ENCODE measurements at places on chromosomes 2 and 18.

DNA sequence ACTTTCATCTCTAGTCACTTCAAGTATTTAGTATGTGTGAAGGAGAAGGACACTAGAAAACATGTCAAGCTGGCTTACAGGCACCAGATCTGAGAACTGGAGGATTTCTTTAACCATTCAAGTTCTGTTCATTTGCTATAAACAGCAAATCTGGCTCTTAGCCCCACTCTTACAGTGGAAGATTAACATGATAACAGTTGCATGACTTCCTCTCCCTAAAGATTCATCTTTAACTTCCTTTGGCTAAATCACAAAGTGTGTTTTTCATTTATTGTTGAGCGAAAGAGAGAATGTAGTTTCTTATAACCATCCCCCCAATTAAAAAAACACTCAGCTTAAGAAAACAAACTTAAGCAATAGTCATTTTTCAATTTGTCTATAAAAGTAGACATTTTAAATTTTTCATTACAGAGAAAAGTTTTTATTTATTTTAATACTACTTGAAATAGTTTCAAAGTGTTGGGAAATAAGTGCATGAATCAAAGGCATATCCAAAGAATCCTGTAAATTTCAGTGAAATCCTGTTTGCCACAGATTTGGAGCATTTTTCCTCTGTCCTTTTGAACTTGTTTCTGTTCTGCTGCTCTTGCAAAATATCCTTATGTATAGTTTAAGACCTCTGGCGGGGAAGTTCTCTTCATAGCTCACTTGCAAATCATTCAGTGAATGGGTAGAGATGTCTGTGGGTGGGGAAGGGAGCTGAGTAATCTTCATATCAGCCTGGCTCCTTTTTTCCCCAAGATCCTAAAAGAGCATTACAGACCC, 241.0 kb upstream of the RBBP8 start:
- no peak for DNase-seq

DNA sequence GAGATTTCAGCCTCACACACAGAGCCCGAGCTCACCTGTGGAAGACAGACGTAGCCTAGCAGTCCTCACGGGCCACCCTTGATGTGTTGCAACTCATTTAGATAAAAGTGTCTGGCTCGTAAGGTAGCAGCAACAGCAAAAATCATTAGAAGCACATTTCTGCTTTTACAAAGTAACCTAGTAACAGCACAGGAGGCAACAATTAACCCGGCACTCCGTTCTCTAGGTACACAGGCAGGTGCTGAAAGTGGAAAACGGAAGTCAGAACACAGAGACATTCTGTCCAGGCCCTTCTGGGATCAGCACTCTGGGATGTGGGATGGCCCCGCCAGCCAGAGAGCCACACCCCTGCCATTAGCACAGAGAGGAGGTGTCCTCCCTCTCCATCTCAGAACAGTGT, 99.3 kb downstream of the KLHL29 start:
- no peak for DNase-seq

GRCh38 chr2:149441255-149441654, 110.9 kb downstream of the LYPD6 start:
- no peak for DNase-seq

DNA sequence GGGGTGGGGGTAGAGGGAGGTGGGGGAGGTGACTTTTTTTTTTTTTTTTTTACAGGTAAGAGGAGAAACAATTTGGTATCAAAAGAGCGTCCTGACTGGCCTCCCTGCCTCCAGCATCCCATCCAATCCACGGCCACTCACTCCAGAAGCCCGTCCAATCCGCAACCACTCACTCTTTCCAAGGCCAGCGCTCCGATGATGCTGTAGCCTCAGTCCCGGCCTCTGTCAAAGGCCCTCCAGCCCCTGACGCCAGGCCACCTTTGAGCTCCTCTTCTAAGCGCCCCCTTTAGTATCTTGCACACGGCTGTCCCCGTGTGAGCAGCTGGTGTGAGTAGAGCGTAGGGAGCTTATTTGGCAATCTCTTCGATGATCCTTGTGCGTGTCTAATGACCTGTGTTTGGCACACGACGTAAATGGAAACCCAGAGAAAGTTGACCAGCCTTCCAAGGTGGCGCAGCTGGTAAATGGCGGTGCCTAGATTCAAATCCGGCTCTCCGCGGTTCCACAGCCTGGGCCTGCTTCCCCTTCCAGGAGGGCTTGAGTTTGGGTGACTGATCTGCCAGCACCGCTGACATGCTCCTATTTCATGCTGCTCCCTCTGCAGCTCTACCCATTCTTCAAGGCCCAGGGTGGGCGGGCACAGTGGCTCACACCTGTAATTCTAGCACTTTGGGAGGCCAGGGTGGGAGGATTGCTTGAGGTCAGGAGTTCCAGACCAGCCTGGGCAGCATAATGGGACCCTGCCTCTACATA, 23.8 kb upstream of the PXDN start:
- no peak for DNase-seq

DNA sequence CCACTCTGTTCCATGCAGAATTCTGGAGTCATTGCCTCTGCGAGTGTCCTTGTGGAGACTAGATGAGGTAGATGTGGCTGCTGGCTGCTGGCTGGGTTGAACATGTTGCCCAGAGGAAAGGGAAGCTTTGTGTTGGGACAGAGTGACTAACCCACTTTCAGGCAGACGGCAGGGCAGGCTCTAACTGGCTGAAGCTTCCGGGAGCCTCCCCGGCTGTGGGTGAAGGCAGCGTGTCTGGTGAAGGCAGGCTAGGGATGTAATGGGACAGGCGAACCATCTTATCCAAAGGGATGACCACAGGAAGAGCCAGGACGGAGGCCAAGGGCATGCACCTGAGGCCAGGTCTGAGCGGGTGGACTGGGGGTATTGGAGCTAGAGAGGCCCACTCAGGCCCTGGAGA, 16.0 kb downstream of the ASPRV1 start:
- DNase-seq = no peak

GRCh38 chr2:144354953-144355352, 165.0 kb downstream of the ZEB2 start:
- DNase-seq = no peak

GRCh38 chr2:10267551-10268465, 34.9 kb upstream of the HPCAL1 start:
- DNase-seq = no peak

GRCh38 chr18:53586923-53587322, 637.5 kb downstream of the MBD2 start:
- DNase-seq = no peak

GRCh38 chr18:36095936-36096519, 28.7 kb upstream of the RPRD1A start:
- DNase-seq = no peak

- no peak for DNase-seq
Measured at GRCh38 chr2:74831693-74832530, 2.0 kb upstream of the HK2 start.

- no peak for DNase-seq
Measured at GRCh38 chr2:156826341-156826933, 390.3 kb downstream of the GPD2 start.

GRCh38 chr2:238667008-238667407, 180.9 kb upstream of the TWIST2 start:
- no peak for DNase-seq

DNA sequence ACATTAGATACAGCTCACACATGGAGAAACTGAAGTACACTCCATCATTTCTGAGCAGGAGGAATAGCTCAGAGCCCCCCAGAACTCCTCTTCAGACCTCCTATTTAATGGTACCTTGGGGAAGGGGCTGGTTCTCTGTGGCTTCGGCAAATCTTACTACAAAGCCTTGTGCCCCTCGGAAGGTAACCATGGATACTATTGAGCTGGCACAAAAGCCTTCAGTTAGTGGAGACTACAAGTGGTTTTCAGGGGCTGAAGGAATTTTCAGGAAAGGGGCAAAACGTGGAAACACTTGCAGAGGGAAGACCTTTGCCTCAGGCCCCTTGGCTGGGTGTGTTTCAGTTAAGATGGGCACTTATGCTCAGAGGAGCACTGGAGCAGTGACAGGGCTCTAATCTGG, 1.1 kb upstream of the FAM237A start:
- DNase-seq = no peak

- no peak for DNase-seq
Measured at GRCh38 chr2:105609746-105610402, 134.8 kb upstream of the NCK2 start.

DNA sequence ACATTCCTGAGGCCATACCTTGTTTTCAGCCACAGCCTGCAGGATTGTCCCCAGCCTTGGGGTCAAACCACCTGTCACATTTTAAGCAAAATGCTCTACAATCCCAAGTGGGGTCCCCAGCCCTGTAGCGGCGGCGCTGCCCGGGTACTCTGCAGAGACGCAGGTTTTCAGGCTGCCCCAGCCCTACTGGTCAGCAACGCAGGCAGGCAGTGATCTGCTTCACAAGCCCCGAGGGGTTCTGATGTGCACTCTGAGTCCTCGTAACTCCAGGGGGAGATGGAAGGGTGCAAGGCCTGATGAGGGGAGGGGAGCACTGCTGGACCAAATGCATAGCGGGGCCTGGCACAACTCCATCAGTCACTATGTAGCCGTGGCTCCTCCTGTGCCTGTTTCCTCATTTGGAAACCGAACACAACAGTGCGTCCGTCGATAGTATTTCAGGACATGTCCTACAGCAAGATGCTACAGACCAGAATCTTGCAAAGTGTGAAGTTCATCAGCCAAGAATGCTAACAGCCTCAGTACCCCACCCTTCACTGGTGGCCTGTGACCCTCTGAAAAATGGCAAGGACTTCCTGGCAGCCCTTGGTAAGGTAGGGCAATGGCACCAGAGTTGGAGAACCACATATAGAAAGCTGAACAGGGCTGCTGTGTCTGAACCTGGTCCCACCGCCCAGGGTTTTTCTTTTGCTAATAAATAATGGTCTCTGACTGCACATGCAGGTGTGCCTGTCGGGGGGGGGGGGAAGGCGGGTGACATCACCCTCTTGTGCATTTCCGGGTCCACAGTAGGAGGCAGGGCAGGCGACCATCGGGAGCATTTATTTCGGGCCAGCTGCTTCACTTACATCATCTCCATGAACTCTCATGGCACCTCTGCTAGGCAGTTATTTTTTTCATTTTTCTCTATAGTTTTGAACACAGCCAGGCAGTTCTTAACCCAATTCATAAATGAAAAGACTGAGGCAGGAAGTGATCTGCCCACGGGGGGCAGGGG, 50.6 kb upstream of the TFCP2L1 start:
- no peak for DNase-seq

GRCh38 chr2:119013671-119014070, 71.7 kb downstream of the MARCO start:
- no peak for DNase-seq

GRCh38 chr18:46243095-46243494, 138.9 kb downstream of the HAUS1 start:
- no peak for DNase-seq

GRCh38 chr2:195447323-195447975, 209.6 kb upstream of the SLC39A10 start:
- DNase-seq = no peak

DNA sequence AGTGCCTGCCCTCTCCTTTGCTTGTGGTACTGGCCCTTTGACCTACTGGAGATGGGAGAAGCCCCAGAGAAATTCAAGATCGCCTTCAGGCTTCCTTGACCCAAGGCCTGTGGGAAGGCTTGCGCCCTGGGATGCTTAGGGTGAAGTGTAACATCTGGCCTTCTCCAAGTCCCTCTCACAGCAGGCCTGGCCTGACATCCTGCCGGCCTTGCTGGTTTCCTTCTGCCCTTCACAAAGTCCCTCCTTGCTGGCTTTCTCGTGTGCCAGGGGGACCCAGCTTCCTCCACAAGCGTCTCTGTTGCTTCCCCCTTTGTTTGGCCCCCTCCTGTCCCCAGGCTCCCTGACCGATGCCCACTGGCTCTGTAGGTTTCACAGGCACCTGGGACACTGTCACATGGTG, 26.4 kb downstream of the TCF7L1 start:
- no peak for DNase-seq

- DNase-seq = no peak
Measured at GRCh38 chr18:62634979-62635630, 80.2 kb upstream of the PHLPP1 start.

- no peak for DNase-seq
Measured at GRCh38 chr2:119826370-119826961, 66.7 kb downstream of the PTPN4 start.

DNA sequence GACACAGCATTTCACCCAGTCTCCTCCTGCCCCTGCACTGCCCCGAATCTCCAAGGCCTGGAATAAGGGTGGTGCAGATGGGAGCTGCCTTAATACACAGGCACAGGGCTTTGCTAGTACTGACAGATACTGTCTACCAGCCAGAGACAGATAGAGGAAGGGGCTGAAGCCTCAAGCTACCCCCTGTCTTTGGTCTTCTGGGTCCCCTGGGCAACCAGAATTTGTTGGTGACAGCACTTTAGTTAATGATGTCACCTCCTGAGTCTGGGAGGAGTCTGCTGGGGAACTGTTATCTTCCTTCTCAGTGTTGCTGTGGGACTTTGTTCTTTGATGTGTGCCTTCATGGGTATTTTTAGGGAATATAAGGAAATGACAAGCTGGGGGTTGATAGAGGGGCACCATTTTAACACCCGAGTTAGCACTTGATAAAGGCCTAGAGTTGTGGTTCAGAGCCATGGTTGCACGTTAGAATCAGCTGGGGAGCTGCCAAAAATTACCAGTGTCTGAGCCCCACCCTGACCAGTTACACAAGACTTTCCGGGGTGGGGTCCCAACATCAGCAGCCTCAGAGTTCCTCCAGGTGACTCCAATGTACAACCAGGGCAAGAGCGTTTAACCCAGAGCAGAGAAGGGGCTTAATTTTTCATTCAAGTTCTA, 136.8 kb downstream of the SMAD7 start:
- DNase-seq = no peak

Data from stimulated activated CD8-positive, alpha-beta memory T cell treated with anti-CD3 and anti-CD28 coated beads, Interleukin-15, amount 100 ng/mL, for 4 hours (primary cell).